ENCODE measurements at places on chromosomes 16 and 17.

- DNase-seq = no peak
Measured at GRCh38 chr16:85201574-85201973, 89.3 kb upstream of the CIBAR2 start.

DNA sequence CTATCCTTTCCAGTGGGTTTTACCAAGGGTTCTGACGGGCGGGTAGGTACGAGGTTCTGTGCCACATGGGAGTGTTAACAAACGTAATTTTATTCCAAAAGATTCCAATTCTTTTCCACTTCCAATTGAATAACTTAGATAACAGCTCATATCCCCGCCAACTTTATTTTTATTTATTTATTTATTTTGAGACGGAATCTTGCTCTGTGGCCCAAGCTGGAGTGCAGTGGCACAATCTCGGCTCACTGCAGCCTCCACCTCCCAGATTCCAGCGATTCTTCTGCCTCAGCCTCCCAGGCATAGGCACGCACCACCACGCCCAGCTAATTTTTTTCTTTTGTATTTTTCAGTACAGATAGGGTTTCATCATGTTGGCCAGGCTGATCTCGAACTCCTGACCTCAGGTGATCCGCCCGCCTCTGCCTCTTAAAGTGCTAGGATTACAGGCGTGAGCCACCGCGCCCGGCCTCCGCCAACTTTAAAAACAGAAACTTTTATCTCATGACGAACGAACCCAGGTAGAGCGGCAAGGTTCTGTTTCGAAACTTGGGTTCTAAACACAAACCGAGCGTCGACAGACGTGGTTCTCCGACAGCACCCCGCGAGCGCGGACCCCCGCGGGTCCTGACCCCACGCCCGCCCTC lies 613 bp downstream of the ECI1 start:
- peak; percentile 48 for DNase-seq

DNA sequence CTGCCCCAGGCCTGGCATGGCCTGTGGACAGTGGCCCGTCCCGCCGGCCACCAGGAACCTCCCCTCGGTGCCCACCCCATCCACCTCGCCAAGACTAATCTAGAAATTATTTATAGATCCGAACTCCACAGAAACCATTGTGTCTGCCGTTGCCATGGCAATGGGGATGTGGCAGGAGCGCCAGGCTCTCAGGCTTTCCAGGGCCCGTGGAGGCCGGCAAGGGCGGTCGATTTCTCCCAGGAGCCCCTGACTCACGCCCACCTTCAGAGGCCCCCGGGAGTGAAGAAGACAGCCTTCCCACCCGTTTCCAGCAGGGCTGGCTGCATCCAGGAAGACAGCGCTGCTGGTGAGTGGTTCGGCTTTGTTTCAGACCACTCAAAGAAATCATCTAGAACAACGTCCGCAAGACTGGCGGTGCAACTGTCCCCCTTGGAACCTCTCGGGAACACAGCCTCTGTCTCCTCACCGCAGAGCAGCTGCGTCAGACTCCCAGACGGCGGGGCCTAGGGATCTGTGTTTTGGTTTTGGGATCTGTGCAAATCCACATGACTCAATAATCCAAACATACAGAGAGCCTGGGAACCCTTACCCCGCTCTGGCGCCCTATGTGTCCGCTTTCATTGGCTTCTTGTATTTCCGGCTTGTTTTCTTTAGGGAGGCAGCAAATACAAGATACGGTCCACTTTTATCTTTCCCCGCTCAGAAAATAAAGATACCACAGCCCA lies 48.5 kb upstream of the ZCCHC14 start:
- DNase-seq = no peak

DNA sequence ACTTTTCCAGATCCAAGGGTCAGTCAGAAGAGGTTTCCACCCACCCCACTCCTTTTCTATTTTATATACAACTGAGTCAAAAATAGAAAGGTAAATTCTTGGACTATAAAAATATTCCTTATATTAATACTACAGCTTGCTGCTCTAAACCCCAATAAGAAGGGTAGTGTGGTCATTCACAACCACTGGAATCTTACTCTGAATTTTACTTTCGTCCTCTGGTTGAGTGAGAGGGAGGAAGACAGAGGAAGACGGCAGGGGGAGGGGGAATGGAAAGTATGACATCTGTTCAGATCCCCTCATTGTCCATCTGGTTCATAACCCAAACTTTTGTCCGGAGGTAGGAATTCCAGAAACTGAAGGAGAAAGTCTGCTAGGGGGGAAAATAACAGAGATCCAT lies 67.2 kb downstream of the MAF start:
- no peak for DNase-seq

- no peak for DNase-seq
Measured at GRCh38 chr16:66403531-66404145, 23.5 kb upstream of the BEAN1 start.

DNA sequence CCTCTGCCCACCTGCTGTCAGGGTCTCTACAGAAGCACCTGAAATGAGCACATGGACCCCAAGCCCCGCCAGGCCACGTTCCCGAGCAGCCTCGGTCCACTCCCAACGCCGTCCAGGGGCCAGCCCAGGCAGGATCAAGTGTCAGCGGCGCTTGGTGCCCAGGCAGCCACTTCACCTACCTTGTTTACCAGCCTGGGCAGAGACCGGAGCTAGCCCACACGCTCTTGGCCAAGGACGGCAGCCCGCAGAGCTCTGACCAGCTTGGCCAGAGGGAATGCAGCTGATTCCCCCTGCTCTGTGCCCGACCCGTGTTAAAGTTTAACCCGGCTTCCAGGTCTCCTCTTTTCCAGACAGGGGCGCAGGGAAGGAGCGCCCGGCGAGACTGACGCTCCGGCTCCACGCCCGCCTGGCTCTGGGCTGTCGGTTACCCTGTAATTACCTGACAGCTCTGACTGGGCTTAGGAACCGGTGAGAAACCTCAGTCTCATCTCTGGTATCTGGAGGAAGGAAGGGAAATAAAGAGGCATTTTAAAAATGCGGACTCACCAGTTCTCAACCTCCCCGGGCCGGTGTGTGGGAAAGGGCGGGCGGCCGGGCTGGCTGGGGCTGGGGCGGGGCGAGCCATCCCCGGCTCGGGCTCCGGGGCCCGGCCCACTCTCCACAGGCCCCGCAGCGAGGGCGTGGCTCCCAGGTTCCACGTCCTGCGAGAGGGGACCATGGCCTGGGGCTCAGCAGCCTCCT lies 4.6 kb downstream of the KIFC3 start:
- no peak for DNase-seq

DNA sequence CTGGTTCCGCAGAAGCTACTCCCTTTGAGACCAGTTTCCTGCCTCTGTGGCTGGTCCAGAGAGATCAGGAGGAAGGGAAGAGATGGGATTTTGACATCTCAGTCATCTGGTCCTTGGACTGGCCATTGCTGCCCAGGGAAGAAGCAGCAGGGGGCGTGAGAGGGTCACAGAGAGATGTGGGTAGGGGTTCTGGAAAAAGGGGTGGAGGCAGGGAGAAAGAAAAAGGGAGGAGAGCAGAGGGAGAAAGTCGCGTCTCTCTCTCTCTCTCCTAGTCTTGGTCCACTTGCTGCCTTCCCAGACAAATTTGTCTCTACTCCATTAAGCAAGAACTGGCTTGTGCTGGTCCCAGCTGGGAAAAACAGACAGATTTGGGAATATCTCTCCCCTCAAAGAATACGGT lies 4.4 kb downstream of the SHBG start:
- DNase-seq = peak; percentile 46

- DNase-seq = peak; percentile 63
Measured at GRCh38 chr17:1179818-1180742, at the start of gene ABR. TSS of gene ABR (minus strand) at chr17:1179981. CDS start at chr17:1179727, 254 bp downstream.

GRCh38 chr16:67451704-67452435 lies 20.9 kb downstream of the HSD11B2 start:
- DNase-seq = no peak

- DNase-seq = no peak
Measured at GRCh38 chr16:53664724-53665345, 38.8 kb downstream of the RPGRIP1L start.

DNA sequence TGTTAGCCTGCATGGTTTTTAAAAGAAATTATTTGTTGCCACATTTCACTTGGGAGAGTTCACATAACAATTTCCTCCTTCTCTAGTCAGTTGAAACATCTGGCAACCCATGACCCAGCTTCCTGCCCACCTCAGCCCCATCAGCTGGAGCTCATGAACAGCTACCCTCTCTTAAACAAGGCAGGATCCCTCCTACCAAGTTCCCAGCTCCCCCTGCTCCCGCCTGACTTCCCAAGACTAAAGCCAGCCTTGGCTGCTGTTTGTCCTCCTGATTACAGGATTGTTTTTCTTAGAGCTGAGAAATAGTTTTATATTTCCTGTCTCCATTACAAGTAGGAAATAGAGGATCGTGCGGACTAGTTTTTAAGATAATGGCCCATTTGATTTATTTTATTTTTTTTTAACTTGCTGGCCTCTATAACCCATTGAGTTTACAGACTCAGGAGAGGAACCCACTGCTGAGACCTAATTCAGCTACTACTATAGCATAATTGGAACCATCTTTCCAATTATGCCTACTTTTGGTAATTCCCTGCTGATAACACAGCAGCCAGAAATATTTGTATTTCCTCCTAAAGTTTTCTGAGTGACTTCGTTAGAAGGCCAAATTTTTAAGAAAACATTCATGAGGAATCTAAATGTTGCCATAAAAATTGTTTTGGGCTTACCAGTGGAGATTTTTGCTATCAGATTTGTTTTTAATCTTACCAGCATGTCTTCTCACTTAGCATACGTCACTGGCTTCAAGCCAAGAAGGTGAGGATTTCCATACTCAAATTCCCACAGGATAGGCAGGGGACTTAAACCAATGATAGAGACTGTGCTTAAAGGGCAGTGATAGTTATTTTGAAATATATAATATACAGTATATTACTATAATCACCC lies 90.0 kb downstream of the ELAC2 start:
- no peak for DNase-seq

- DNase-seq = no peak
Measured at GRCh38 chr17:14581186-14581830, 280.4 kb downstream of the HS3ST3B1 start.

GRCh38 chr17:63701868-63702720 lies 2.2 kb upstream of the LIMD2 start:
- DNase-seq = peak; percentile 77

- DNase-seq = no peak
Measured at GRCh38 chr16:50015631-50016030, 9.4 kb upstream of the CNEP1R1 start.

DNA sequence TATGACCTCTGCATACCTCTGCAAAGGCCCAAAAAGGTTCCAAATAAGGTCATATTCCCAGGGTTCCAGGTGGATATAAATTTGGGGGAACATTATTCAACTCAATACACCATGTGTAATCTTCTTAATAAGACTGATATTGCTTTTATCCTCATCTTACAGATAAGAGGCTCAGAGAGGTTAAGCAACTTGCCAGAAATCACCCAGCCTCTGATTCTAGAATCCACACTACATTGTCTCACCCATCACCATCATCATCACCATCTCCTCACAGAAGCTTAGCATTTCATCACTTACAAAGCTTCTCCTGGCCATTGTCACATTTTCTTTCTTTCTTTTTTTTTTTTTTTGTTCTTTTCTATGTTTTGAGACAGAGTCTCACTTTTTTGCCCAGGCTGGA lies 15.4 kb upstream of the KIFC3 start:
- DNase-seq = no peak

- peak; percentile 43 for DNase-seq
Measured at GRCh38 chr16:84065536-84066132, 23.0 kb upstream of the SLC38A8 start.

DNA sequence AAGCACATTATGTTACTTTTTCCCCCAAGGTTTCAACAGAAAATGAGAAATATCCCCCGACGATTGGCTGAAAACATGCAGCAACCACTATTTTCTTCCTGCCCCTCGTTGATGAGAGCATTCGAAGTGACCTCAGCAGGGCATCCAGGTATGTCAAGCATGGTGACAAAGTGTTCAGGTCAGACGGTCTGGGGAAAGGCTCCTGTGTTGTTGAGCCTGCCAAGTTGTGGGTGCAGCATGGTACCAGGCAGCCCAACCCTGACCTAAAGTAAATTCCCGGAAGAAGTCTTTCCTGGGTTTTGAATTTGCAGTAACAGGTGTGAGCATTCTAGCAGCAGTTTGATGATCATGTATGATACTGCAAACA lies 51.7 kb upstream of the SEC14L1 start:
- no peak for DNase-seq

GRCh38 chr17:43328650-43329049 lies 70.1 kb upstream of the ARL4D start:
- DNase-seq = no peak

- no peak for DNase-seq
Measured at GRCh38 chr17:14015271-14015670, 54.0 kb upstream of the COX10 start.

GRCh38 chr16:75234856-75235696 lies 16.3 kb downstream of the CTRB1 start:
- no peak for DNase-seq

- no peak for DNase-seq
Measured at GRCh38 chr17:15124746-15125145, 140.4 kb downstream of the PMP22 start.

DNA sequence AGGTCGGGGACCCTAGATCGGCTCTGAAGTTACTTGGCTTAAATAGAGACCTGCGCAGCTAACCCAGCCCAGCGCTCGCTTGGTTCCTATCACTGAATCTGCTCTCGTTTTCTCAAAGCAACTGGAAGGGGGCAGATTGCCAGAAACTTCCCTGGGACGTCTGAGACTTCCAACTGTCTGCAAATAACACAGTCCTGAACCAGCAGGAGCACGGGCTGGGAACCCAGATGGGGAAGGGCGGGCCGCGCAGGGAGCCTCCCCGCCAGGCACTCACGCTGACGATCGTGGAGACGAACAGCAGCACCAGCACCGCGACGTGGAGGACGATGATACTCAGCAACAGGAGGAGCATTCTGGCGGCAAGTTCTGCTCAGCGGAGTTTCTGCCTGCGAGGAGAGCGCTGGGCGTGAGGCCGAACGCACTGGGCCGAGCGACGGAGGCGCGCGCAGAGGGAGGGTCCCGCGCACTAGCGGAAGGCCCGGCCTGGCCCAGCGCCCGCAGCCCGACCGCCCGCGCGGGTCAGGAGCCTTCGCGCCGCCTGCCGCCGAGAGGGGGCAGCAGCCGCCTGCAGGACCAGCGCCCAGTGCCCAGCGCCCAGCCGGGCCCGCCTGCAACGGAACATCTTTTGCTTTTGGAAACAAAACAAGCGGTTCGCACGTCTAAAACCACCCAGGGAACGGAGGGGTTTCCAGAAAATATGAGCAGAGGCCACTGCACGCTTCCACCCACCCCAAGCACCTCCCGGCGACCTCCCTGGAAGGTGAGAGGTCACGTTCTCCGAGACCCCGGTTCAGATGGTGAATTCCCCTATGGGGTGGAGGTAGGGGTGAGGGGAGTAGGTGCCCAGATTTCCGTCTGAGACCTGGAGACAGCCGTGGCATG lies 4.5 kb downstream of the PMP22 start:
- peak; percentile 77 for DNase-seq

DNA sequence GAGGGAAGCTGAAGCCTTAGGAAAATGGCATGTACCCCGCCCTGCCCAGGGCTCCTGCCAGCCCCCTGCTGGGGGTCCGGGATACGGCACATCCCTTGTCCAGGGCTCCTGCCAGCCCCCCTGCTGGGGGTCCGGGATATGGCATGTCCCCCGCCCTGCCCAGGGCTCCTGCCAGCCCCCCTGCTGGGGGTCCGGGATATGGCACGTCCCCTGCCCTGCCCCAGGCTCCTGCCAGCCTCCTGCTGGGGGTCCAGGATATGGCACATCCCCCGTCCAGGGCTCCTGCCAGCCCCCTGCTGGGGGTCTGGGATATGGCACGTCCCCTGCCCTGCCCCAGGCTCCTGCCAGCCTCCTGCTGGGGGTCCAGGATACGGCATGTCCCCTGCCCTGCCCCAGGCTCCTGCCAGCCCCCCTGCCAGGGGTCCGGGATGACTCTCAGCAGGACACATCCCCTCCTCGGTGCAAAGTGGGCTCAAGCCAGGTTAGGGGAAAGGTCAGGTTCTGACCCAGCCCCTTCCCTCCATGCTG lies 43.2 kb downstream of the RPH3AL start:
- DNase-seq = peak; percentile 40

- DNase-seq = no peak
Measured at GRCh38 chr17:34205401-34205800, 49.7 kb upstream of the CCL2 start.
